ENCODE measurements at places on chromosomes 13 and 19.

GRCh38 chr13:85659493-85659892, 139.7 kb downstream of the SLITRK6 start:
- no peak for DNase-seq

- no peak for DNase-seq
These were observed 659 bp downstream of the GNA11 start for GRCh38 chr19:3094601-3095440.

- DNase-seq = no peak
These were observed 162.8 kb downstream of the CACNA1A start for GRCh38 chr19:13343514-13343913.

DNA sequence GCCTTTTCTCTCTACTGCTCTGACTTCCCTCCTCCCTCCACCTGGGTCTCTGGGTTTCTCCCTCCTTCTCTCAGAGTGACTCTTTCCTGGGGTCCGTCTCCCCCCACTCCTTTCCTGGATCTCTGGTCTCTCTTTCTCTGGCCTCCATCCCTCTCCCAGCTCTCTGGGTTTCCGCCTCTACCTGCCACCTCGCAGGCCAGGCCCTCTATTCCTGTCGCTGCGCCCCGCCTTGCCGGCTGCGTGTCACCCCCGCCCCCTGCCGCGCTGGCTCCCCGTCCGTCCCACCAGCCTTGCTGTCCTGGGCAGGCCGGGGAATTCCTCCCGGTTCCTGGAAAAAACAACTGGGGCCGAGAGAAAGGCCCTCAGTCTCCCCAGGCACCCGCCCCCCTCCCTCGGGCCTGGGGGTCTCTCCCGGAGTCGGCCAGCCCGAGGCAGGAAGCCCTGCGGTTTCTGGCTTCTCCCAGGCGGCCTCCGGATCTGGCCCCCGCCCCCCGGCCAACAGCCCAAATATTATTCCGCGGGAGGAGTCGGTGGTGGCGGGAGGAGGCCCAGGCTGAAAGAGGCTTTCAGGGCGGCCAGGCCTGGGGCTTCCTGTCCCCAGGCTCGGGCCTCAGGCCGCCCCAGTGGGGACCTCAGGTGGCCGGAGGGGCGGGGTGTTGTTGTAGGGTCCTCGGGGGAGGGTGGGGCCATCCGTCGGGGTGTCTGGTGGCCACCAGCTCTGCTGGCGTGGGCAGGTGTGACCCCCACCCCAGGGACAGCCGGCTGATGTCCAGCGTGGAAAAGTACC, 9.3 kb downstream of the IRF2BP1 start:
- DNase-seq = no peak

DNA sequence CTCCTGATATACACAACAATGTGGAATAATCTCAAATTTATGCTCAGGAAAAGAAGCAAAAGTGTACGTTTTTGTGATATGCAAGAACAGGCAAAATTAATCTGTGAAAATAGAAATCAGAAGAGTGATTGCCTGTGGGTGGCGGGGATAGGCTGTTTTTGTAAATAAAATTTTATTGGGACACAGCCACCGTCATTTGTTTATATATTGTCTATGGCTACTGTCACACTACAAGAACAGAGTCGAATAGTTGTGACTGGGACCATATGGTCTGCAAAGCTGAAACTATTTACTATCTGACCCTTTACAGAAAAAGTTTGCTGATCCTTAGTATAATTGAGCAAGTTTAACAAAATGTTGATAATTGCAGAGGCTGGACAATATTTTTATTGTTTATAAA, 269.5 kb upstream of the HTR2A start:
- no peak for DNase-seq

- DNase-seq = no peak
These were observed 16.7 kb upstream of the SPART start for GRCh38 chr13:36362914-36363313.

DNA sequence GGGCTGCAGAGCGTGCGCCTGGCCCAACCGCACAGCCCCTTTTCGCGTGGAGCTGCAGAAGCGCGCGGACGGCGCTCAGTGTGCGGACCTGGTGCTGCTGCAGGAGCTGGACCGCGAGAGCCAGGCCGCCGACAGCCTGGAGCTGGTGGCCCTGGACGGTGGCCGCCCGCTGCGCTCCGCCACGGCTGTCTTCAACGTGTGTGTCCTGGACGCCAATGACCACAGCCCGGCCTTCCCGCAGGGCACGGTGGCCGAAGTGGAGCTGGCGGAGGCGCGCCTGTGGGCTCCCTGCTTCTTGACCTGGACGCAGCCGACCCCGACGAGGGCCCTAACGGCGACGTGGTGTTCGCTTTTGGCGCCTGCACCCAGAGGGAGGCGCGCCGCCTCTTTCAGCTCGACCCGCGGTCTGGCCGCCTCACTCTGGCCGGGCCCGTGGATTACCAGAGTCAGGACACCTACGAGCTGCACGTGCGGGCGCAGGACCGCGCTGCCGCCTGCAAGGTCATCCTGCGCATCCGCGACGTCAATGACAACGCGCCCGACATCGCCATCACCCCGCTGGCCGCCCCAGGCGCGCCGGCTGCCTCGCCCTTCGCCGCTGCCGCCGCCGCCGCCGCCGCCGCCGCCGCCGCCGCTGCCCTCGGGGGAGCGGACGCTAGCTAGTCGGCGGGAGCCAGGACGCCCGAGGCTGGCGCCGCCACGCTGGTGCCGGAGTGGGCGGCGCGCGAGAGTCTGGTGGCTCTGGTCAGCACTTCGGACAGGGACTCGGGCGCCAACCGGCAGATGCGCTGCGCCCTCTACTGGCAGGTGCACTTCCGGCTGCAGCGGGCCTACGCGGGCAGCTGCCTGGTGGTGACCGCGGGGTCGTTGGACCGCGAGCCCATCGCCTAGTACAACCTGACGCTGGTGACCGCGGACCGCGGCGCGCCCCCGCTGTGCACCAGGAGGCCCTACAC, 172.2 kb downstream of the OLFM4 start:
- no peak for DNase-seq

DNA sequence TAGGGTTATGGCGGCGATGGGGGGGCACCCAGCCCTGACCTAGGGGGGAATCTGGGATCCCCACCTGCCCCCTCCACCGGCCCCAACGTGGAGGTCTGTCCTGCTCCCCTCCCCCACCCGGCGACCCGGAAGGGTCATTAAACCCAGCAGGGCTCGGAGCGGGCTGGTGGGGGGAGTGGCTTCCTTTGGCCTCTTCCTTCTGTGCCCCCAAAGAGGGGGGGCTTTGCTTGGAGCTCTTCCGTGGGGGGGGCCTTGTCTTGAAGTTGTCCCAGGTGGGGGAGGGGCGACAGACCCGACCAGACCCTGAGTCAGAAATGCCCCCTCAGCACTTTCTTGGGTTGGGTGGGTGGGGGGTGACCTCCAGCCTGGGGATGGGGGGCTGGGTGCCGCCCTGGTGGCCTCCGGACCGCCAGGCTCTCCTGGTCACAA, 1.5 kb downstream of the ARID3A start:
- DNase-seq = no peak

DNA sequence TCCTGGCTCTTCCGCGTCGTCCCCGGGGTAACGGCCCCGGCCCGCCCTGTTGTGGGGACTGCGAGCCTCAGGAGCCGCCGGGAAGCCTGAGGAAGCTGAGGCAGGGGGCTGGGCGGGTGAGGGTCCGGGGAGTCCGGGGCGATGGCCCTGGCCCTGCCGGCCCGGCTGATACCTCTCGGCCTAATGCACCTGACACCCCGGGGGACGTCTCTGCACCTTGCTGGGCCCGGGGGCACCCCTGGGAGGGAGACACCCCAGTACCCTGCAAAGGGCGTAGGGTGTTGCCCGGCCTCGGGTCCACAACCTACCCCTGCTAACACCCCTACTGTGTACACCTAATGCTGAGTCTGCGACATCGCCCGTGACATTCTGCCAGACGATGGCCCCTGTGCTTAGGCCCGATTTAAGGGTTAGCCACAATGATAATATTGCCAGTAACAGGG, 410 bp downstream of the PIN1 start:
- DNase-seq = no peak

DNA sequence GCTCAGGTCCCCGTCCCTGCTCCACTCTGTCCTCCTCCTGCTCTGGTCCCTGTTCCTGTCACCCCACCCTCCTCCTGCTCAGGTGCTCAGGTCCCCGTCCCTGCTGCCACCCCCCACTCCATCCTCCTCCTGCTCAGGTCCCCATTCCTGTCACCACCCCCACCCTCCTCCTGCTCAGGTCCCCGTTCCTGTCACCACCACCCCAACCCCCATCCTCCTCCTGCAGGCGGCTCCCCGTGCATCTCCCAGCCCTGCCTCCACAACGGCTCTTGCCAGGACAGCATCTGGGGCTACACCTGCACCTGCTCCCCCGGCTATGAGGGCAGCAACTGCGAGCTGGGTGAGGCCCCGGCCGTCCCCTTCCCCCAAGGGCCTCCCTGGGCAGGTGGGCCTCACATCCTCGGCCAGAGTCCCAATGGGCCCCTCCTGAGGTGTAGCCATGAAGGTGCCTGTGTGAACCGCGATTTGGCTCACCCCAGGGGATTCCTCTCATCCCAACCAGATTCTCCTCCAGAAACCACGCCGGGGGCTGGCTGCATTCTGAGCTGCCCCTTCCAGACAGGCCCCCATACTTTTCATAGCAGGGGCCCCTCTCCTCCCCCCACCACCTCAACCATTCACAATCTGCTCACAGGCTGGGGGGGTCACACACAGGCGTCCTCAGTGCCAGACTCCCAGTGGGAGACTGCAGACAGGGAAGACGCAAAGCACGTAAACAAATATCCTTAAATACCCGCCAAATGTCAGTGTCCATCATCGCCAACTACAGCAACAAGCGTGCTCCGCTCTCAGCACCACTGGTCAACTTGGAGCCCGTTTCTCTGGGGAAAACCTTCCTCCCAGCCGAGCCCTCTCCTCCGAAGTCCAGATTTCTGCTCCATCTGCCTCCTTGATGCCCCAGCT, 4.6 kb downstream of the PROZ start:
- DNase-seq = peak; percentile 24

GRCh38 chr19:51094696-51095279, 12.1 kb upstream of the KLK14 start:
- peak; percentile 46 for DNase-seq

DNA sequence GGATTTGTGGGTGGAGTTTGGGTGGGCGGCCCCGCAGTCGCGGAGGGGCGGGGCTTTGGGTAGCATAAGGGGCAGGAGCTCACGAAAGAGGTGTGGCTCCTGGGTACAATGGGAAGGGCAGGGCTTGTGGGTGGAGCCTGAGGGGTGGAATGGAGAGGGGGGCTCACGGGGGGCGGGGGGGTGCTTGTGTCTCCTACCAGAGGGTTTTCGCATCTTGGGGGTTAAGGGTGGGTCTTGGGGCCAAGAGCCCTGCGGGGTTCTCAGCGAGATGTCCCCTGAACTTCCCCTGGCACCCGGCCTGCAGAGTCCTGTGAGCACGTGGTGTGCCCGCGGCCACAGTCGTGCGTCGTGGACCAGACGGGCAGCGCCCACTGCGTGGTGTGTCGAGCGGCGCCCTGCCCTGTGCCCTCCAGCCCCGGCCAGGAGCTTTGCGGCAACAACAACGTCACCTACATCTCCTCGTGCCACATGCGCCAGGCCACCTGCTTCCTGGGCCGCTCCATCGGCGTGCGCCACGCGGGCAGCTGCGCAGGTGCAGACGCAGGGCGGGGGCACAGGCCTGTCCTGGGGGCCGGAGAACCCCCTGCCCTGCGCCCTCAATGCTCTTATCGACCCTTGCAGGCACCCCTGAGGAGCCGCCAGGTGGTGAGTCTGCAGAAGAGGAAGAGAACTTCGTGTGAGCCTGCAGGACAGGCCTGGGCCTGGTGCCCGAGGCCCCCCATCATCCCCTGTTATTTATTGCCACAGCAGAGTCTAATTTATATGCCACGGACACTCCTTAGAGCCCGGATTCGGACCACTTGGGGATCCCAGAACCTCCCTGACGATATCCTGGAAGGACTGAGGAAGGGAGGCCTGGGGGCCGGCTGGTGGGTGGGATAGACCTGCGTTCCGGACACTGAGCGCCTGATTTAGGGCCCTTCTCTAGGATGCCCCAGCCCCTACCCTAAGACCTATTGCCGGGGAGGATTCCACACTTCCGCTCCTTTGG, 5.1 kb downstream of the FSTL3 start:
- DNase-seq = no peak

DNA sequence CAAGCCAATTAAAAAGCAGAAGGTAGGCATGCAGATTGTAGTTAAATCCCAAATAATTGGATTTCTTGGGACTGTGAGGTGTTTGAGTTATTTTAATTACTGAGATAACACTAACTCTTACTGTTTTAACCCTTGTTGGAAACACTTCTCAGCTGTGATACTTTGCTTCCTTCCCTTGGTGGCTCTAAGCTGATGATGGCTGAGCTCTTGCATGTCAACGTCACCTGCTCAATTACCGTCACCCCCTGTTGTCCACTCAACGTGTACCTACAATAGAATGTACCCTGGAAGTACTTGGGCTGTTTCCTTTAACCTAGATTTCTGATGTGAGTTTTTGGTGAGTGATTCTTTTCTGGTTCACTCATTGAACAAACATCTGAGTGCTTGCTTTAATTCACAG, 303.4 kb downstream of the SLC7A1 start:
- no peak for DNase-seq

- no peak for DNase-seq
These were observed 402 bp upstream of the DYRK1B start for GRCh38 chr19:39834287-39834841.

DNA sequence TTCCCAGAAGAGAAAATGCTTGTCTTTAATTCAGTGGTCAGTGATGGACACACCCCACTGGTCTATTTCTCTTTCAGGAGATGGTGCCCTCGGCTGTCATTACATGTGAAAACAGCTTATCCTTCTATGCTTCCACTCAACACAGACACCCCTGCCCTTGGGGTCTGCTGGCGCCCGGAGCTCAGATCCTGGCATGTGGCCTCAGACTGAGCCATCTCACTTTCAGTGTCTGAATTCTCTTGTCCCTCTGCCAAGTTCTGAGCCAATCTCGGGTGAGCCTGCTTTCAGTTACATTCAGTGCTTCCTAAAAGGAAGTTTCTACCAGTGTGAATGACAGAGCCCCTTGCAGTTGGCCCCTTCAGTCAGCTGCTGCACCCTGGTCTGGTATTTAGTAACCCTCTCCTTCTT, 293.6 kb downstream of the DNAJC15 start:
- no peak for DNase-seq

GRCh38 chr13:99472122-99472440, 29.2 kb upstream of the TM9SF2 start:
- no peak for DNase-seq

- no peak for DNase-seq
These were observed 131.3 kb downstream of the LACC1 start for GRCh38 chr13:44011036-44011435.

GRCh38 chr13:104253063-104253680, 1187.0 kb upstream of the SLC10A2 start:
- DNase-seq = no peak

DNA sequence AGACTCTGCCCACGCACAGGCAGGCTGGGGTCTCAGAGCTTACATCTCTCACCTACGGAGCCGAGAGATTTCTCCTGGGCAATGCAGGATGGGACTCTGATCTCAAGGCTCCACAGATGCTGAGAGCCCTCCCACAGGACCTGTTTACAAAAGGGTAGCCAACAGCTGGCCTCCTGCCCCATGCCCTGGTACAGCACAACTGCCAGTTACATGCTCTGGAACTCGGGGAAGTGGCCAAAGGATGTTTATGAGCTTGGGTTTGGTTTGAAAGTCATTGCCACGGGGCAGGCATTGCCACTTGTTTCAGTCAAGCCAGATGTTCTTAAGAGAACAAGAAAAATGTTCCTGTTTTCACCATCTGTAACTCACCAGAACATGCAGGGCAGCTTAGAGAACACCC, 3.5 kb downstream of the DHRS12 start:
- DNase-seq = no peak
